NCI-H187 treated with DMSO at 0.1 percent for 48 hours (cell line): ENCODE measurements at places on chromosomes 5 and 9.

DNA sequence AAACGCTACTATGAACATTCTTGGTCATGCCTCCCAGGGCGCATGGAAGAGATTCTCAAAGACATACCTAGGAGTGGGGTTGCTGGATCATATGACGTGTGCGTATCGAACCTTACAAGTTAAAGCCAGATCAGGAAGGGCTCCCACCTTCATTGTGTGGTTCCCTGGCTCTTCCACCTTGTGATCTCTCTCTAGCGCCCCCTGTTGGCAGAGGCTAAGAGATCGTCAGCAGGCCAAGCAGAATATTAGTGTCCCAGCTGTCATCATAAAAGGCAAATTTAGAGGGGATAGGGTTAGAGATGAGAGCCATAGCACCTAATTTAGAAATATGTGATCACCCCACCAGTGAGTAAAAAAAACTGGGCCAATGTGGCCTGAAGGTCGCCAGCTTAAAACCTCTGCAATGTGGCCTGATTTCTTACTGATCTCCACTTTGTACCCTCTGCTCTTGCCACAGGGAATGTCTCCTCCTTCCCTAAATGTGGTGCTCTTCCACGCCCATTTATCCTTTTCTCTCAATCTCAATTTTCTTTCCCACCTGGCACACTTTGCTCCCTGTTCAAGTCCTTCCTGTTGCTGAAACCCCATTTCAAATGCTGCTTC lies 91.7 kb upstream of the SHB start:
- DNase-seq, result no peak

DNA sequence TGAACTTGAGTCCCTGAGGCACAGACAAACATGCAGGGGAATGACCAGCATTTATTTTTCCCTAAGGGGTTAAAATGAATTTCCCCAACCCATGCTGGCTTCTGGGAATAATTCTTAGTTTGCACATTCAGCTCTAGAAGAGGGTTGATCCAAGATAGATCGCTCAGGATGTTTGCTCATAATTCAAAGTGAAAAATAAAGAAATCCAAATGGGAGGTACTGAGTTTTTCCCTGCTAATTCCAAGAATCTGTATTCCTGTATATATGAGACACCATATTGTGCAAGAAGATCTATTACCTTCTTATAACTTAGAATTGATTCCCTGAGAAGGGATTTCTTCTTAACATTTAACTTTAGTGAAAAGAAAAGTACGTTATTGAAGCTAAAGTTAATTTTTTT lies 96.2 kb downstream of the VCAN start:
- no peak for DNase-seq

- DNase-seq, result no peak
Measured at GRCh38 chr5:136399527-136399926, 34.2 kb upstream of the TRPC7 start.

DNA sequence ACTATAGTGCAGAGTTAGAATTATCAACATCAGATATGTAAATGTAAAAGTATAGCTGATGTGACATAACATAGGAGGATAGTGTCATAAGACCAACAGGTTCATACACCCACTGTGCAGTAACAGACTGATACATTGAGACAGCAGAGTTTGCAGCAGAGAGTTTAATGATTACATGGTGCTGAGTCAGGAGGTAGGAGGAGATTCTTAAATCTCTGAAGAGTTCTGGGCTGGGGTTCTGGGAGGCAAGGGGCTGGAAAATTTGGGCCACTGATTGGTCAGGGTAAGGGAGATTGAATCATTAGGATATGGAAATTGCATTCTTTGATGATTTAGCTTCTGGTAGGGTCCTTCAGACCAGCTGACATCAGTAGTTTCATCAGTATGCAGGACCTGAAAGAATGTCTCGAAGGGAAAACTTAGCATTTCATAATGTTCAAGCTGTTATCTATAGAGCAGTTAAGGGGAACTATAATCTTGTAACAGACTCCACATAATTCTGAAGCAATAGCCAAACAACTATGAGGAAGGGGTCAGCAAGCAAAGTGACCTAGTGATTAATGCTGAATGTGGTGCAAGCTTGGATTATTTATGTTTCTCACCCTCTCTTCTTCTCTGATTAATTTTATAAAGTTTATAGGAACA lies 35.6 kb downstream of the CCL28 start:
- DNase-seq, result no peak

DNA sequence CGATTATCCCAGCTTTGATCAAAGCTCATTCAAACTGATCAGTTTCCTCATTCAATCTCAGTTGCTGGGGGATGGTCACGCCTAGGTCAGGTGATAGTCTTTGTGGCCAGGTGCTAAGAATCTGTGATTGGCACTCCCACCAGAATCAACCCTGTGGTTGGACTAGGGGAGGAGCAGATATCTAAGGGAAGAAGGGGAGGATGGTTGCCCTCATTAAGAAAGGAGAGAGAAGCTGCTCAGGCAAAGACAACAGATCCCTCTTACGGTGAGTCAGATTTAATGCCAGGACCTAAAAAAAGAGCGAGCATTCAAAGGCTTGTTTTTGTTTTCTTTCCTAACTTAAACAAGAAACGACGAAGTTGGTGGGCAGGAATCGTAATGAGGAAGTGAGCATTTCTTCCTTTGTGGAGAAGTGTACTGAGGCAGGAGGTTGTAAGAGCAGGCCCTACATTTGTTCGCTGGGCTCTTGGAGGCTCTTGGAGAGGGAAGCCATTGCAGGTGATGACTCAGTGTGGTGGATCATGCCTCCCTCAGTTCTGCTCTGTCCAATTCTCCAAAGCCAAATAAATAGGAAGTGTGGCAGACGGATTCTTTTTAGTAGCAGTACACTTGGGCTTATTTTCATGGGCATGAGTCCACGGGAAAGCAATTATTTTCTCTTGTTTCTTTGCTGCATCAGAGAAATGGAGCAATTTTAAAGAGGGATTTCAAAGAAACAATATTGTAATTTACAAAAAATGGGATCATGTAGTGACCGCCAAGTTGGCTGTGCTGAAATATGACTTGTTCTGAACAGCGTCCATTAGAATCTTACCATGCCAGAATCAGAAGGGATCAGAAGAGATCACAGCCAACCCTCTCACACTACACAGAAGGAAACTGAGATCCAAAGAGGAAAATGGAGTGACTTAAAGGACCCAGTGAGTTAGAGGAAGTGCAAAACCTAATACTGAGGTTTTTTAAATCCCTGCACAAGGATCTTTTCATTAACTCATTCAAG lies 18.7 kb upstream of the TGFBR1 start:
- no peak for DNase-seq

DNA sequence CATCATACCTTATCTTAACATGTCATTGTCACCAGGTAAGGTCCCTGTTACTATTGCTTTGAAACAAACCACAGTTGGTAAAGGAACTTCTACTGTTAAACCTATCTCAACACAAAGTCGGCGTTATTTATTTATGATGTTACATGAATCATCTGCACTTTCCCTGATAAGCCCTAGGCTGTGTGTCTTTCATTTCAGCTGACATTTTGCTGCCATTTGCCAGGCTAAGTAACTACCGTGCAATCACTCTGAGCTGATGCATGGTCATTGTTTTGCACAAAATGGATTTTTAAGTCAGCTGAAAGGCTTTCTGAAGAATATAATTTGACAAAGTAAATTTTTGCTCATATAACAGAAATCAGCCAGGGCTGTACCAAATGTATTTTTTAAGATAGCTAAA lies 546.5 kb downstream of the ZNF608 start:
- no peak for DNase-seq

DNA sequence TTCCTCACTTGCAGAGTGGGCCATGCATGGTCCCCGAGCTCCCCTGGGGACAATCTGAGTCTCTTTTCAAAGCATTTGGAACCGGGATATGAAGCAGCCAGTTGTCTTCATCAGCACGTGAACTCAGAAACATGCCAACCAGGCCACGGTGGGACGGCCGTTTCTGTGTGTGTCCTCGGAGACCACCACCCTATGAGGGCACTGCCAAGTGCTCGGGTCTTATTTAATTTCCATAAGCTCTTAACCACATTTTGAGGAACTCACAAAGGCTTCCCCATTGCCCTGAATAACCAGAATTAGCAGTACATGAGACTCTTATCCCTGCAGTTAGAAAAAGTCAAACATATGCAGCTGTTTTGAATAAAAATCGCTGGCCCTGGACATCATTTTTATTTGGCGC lies 60.1 kb downstream of the OTULIN start:
- no peak for DNase-seq

- DNase-seq, result no peak
Measured at GRCh38 chr5:136000932-136001331, 27.9 kb upstream of the TGFBI start.
